Cardiac ventricle fibroblast (primary cell): ENCODE measurements at places on chromosomes 13 and 19. TPM values are rescaled to one million over a fixed set of nuclear protein-coding genes. Genes with fewer than 3 reads are reported as not detected.

Gene C19orf81
- total RNA-seq: not detected in 2 replicates

Gene GNG8
- not detected in 2 replicates for total RNA-seq

Gene SPINT2
- not detected in 2 replicates for total RNA-seq

Gene ODAD3
- total RNA-seq: 0.59 TPM in 1 of 2 replicates, not detected in the other

Gene ZNF611
- total RNA-seq: 6.1 and 11.4 TPM in 2 replicates

Gene TNFSF13B
- 1.7 and 2.7 TPM in 2 replicates for total RNA-seq

Gene TYROBP
- total RNA-seq: not detected in 2 replicates
